AG09319 (cell line): ENCODE measurements at places on chromosomes 6 and 20.

DNA sequence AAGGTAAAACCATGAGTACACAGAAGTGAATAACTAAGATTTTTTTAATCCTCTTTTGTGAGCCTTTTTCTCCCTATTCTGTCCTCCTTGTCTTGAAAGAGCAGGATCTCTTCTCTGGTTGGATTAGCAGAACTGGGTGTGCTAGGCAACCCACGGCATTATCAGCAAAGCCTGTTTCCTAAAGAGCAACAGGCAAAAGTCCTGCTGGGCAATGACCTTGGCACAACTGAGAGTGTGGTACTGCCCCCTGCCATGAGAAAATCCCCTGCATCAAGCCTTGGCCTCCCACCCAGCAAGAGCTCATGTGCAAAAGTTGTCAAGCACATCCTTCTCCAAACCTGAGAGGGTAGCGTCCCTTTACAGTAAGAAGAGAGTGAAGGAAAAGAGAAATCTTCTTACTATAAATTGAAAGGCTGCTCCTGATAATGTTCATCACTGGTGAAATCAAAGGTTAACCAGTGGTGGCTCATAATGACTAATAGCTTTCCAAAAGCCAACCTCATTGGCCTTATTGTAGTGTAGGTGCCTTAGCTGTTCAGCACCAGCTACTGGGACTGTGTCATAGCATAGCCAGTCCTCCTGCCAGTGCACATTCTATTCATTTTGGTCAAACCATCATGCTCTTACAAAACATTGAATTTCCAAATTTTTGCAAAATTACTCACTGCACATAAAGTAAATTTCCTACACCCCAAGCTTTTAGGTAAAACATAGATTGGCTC, 17.1 kb downstream of the KIF6 start:
- DNase-seq, result no peak

DNA sequence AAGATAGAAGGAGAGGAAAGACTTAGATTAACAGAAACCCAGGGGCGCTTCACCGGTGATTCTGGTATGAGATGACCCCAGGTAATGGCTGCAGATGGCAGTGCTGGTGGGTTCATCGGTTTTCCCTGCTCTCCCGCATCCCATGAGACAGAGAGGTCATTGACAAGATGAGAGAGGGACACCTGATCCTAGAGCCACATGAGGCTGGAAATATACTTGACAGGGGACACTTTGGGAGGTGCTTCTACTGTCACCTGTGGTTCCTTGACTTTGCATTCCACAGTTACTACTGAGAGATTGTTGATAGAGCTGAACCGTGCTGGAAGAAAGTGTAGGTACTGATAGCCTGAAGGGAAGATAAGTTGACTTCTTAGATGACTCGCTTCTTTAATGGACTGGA, 74.3 kb downstream of the SYNDIG1 start:
- DNase-seq, result no peak

DNA sequence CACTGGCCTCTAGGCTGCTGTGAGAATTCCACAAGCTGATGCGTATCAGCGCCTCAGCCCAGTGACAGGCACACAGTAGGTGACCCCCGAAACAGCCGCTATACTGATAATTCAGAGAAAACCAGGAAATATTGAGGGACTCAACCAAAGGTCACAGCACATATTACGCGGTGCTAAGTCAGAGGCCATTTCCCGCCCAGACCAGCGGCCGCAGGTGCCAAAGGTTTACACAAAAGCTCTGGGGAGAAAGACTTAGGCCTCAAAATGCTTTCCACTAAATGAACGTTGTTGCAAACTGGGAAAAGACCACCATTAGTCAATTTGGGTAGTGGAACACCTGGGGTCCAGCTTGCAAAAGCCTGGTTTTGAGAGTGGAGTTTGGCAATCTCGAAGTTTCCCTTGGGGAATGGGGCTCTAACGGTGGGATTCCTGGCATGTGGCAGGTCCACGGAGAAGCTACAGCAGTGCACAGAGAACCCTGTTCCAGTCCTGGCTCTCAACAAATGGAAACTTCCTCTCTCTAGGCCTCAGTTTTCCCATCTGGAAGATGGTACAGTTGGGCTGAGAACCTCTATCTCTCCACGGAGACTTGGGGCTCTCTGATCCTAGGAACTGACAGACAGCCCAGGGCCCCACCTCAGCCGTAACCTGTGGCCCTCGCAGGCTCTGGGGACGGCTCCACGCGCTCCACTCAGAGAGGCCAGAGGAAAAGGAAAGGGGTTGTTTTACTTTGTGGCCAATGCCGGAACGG, 4.7 kb downstream of the NOL4L start:
- DNase-seq, result no peak

DNA sequence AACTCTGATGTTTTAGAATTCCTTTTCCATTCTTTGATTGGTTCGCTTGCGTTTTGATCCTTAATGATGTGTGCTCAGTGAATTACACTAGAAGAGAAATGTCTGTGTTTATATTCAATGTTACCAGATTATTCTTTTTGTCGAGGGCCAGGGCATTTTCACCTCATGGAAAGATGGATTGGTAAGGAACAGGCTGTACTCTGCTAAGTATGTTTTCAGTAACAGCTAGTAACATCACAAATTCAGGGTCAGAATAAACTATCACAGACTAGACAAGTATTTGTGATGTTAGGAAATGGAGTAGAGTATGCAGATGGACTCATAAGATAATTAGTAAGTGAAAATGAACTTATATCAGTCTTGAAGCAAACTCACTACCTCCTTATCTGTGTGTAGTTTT, 235.6 kb downstream of the SOX4 start:
- DNase-seq, result no peak

- no peak for DNase-seq
Observed at GRCh38 chr6:163983679-163984078, 569.2 kb downstream of the QKI start.

DNA sequence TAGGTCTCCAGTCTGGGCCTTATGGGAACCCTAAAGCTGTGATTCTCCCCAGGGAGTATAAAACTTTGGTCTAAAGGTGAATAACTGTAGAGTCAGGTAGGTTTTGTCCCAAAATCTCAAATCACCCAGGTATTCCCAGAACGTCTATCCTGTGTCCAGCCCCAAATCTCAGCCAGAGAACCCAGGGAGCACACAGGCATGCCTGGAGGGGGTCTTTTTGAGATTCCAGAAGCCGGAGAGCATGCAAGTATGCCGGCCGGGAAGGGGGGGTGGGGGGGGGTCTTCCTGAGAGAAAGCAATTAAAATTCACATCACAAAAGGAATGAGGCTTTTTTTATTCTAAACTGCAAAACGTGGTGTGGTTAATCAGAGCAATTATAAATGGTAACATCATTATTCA, 210.0 kb downstream of the PTPRT start:
- no peak for DNase-seq

GRCh38 chr20:33312583-33312982, 29.6 kb downstream of the BPIFB1 start:
- no peak for DNase-seq

- no peak for DNase-seq
Observed at GRCh38 chr6:88490908-88491264, 324.7 kb upstream of the CNR1 start.

DNA sequence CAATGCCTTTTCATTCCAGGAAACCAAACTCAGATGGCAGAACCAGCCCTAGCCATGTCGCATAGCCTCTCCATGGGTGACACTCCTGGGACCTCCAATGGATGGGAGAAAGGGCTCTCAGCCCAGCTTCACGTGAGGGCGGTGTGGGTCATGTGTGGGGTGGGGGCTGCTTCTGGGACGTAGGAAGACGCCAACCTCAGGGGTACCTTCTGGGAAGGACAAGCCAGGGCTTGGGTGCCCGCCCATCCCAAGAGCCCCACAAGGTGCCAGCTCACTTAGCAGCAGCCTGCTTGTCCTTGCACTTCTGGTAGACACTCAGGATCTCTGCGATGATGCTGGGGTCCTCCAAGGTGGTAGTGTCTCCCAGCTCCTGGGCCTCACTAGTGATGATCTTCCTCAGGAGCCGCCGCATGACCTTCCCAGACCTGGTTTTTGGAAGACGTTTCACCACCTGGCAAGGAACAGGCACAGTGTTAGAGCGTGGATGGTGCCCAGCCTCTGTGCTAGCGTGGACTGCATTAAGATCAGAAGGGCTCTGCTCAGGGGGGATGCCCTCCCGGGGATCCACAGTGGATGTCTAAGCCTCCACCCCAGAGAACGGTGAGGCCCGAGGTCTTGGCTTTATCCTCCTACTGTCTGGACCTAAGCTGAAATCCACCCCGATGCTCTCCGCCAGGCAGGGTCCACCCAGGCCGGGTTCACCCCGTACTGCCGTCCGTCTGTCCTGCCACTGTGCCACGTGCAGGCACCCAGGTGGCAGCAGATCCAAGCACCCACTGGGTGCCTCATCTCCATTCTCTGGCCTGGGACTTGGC, 15.1 kb upstream of the APMAP start:
- DNase-seq, result no peak

- DNase-seq, result no peak
Observed at GRCh38 chr6:133230052-133230451, 11.1 kb upstream of the EYA4 start.

DNA sequence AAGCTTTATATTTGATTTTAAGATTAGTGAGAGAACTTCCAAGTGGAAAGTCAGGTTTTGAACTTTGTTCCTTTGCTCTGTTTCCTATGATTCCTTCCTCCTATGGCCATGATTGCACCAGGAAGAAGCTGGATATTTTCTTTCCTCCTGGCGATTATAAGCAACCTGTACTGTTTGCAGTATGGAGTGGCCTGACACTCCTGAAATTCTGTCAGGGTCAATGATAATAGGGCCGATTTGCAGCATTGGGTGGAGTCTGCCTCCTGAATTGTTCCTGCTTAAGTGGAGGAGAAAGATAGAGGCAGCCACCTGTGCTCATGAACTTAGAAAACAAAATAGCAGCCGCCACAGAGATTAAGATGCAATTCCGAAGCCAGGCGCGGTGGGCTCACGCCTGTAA, 9.8 kb upstream of the FAM217A start:
- DNase-seq, result no peak

DNA sequence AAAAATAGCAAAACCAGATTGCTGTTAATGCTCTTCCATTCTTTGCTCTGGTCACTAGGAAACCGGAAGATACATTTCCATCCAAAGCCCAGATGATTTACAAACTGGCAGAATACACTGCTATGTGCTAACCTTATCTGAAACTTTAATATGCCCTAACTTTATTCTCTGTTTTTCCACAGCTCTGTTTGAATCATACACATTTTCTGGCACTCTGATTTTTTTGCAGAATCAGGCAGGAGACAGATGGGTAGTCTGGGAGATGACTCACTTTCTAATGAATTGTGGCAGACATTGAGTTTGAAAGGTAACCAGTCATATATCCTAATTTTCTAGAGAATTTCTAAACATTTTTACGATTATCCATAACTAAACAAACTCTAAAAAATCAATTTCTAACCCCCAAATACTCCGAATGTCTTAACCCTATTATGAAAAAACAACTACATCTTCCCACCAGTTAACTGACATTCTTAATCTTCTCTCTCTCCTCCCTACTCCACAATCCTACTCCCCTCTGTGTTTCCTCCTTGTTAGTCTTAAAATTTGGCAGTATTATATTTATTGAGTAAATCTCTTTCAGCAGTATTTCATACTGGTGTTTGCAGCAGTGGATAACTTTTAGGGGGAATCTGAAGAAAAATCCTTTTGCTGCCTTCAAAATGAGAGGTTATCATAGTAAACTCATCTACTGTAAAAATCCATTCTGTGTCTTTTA, 63.5 kb downstream of the MAN1A1 start:
- no peak for DNase-seq

DNA sequence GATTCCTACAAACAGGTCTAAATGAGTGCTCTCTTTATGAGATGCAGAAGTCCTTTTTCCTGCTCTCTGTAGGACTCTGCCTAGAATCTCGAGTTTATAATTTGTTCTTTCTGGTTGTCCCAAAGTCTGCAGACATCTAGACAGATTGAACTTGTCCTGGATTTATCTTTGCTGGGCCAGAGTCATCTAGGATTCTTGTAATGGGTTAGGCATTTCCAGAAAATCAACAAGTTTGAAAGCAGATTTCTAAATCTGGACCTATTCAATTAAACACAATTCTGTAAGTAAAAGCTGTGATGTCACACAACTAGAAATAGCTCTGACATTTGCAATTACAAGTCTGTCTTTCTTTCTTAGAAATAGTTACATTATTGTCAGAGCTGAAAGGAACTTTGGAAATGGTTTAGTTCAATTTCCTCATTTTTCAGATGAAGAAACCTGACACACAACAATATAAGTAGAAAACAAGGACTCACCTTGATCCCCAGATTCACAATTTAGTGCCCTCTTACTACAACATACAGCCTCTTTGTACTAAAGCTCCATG, 4.2 kb upstream of the RSPO3 start:
- no peak for DNase-seq

- DNase-seq, result no peak
Observed at GRCh38 chr20:22449188-22449973, 135.0 kb downstream of the FOXA2 start.

- DNase-seq, result no peak
Observed at GRCh38 chr6:20455251-20455940, 53.7 kb downstream of the E2F3 start.

- no peak for DNase-seq
Observed at GRCh38 chr20:15076785-15077184, 739.4 kb upstream of the FLRT3 start.

- no peak for DNase-seq
Observed at GRCh38 chr6:75349262-75349984, 64.8 kb upstream of the TMEM30A start.

- DNase-seq, result no peak
Observed at GRCh38 chr6:63267046-63267445, 52.7 kb downstream of the LGSN start.

- DNase-seq, result no peak
Observed at GRCh38 chr6:157527471-157527907, 146.5 kb downstream of the ZDHHC14 start.

DNA sequence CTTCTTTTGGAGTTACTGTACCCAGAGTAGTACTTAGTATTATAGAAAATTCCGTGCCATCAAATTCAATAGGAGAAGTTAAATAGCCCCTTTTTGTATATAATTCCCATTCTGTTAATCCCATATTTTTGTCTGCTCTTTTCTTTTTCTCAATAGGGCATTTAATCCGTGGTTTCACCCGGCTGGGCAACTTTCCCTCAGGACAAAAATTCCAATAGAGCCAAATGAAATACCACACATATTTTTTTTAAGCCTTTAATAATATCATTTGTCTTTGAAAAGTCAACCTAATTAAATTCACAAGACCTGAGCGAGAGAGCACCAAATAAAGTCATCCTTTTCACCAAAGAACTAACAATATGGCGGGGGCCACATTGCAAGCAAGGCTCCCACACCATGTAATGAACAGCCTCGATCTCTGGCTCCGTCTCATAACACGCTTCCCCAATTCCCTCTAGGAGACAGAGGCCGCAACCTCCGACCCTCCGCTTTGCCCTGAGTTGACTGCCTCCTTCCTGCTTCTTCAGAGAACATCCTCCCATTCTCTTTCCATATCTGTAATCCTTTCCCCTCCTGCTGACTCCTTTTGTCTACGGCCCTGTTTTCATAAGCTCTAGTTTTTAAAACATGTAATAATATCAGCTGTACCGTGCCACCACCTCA, 13.6 kb downstream of the NHSL1 start:
- no peak for DNase-seq

DNA sequence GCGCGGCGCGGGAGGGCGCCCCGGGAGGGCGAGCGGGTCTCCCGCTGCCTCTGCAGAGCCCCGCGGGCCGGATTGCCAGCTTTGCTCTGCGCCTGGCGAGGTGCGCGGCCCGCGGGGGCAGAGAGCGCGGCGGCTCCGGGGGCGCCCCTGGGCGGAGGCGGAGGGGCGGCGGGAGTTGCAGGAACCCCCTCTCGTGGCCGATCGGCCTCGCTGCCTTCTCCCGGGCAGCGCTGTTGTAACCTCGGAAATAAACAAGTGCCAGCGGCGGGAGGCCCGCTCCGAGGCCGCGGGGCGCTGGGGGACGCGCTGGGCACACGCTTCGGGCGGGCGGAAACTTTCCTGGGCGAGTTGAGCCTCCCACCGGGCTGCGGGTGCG, 1.2 kb downstream of the CDH4 start:
- DNase-seq, result no peak
